Omental fat pad (tissue), 4 donors: ENCODE measurements at places on chromosomes 4 and X.

- no peak for DNase-seq
Observed at GRCh38 chrX:17741123-17741511, 3.8 kb downstream of the SCML1 start.

DNA sequence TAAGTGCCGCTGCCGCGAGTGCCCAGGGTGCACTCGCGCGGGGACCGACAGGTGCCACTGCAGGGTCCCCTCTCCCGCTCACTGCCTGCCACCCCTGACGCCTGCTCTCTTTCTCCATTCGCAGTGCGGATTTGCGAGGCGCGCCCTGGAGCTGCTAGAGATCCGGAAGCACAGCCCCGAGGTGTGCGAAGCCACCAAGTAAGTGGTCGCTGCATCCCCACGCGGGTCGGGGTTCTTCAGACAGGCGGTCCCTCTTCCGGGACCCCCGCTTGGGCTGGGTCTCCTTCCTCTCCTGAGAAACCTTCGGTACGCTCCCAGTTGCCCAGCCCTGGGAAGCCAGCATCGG is 547 bp downstream of the GUCY1A1 start:
- DNase-seq, result no peak

DNA sequence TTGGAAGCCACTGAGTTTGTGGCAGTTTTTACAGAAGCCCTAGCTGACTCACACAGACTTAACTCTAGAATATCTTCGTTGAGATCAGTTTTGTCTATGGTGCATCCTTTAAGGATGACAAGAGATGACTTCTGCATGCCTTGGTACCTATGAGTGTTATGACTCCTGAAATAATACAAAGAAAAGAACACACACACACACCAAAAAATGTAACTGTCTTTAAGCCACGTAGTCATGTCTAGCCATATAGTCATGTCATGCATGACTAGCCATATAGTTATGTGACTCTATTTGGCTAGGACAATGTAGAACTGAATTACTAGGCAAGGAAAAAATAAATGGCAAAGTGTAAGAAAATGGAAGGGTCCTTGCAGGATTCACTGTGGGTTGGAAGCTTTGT is 447.8 kb downstream of the NLGN4X start:
- no peak for DNase-seq

DNA sequence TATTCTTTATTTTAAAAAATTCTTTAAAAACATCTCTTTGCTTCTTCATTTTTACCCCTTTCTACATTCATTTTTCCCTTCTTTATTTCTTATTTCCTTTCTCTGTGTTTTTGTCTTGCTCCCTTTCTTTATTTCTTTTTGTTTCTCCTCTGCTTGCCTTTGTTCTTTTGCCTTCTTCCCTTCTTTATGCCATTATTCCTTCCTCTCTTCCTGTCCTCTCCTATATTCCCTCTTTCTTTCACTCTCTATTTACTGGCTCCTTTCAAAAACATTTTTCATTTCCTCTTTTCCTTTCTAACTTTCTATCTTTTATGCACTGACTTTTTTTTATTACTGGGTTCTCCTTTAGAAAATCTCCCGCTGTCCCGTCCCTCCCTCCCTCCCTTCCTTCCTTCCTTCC is 102.2 kb downstream of the RBMX2 start:
- no peak for DNase-seq

GRCh38 chrX:69027181-69028005 is 137.9 kb downstream of the PJA1 start:
- peak; percentile 23 for DNase-seq

DNA sequence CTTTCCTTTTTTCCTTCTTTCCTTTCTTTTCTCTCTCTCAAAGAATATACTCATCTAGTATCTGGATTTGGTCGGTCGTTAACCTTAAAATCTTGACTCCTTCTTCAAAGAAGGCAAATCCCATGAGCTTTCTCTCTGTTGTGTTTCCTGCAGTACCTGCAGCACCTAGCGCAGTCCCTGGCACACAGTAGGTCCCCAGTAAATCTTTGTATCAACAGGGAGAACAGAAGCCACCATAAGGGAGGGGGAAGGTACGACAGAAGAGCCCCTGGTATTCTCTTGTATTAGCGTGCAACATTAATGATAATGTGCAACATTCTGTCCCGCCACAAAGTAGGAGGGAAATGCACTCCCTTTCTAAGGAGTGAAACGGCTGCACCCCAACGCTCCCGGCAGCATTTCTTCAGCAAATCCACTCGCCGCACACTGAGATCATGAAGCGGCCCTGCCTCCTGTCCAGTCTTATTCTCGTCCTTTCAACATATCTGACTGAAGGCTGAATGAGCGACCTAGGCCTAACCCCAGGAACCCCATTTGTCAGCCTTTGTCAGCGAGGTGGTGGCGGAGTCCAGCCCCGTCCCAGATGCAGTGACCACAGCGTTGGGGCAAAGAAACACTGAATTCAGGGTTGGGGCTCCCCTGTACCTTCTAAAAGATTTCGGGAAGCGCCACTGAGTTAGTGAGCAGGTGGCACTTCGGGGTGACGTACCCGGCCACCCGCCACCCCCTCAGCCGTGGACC is 133.7 kb downstream of the AMELX start:
- DNase-seq, result no peak

DNA sequence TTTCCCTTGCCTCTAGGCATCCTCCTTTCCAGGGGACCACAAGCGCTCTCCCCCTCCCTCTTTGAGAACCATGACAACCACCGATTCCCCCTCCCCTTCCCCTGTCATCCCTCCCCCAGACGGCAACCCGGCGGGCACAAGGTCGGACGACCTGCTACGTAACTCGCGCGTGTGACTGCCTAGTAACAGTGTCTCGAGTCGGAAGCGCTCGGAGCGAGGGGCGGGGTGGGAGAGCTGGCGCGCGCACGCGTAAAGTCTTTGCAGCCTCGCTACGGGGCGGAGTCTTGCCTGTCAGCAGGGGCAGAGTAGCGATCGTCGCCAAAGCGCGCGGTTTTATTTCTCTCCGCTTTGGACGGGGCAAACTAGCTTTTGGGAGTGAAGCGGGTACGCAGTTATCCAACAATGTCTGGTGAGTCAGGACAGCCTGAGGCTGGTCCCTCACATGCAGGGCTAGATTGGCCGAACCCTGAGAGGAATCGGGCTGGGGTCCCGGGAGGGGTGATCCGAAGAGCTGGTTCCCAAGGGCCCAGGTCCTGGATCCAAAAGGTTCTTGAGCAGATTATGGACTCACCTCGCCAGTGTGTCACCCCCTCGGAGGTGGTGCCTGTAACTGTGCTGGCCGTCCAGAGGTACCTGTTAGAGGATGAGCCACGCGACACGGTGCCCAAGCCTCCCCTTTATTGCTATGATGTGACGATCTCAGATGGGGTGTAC is at the start of gene RADX:
Gene RADX (plus strand): TSS at position 300 of the 714 bp plus-strand sequence. CDS start 103 bp downstream, at position 403.
- DNase-seq, result no peak

GRCh38 chrX:48617542-48618340 is 20.4 kb downstream of the WDR13 start:
- no peak for DNase-seq

DNA sequence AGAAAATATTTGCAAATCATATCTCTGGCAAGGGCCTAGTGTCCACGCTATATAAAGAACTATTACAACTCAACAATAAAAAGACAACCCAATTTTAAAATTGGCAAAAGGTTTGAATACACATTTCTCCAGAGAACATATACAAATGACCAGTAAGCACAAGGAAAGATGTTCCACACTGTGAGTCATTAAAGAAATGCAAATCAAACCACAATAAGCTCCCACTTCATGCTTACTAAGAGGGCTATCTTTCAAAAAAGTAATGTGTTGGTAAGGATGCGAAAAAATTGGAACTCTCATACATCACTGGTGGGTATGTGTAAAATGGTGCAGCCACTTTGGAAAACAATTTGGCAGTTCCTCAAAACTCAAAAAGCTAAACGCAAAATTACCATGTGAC is 884.0 kb upstream of the INTU start:
- DNase-seq, result no peak

DNA sequence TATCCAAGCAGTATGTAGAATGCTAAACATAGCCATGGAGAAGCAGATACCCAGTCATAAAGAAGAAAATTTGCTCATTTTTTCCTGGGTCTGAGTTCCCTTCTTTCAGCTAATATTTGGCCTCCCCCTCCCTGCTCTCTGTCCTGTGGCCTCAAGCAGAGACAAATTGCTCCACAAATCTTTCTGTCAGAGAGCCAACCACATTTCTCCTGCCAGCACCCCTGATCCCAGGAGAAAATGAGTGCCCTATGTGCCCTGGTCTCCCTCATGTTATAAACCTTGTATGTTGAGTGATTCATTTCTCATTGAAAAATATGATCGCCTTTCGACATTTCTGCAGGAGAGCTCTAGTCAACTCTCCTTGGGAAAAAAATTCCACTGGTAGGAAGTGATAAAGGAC is 82.0 kb downstream of the TMEM156 start:
- DNase-seq, result no peak

GRCh38 chrX:133454491-133454914 is 39.2 kb upstream of the GPC4 start:
- no peak for DNase-seq

DNA sequence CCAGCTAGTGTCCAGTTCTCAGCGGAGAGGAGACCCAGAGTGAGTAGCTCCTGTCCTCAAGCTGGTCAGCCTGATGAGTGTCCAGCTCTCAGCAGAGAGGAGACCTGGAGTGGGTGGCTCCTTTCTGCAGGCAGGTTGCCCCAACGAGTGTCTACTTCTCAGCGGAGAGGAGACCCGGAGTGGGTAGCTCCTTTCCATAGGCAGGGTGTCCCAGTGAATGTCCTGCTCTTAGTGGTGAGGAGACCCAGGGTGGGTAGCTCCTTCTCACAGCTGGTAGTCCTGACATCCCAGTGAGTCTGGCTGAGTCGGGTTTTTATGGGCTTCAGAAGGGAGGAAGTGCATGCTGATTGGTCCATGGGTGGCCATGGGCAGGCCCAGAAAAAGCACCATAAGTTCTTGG is 55.7 kb upstream of the NUDT6 start:
- DNase-seq, result no peak

GRCh38 chr4:3701736-3702560 is 64.2 kb upstream of the ADRA2C start:
- no peak for DNase-seq

GRCh38 chrX:68686097-68686977 is 38.9 kb downstream of the STARD8 start:
- no peak for DNase-seq

GRCh38 chr4:53013873-53014775 is 152.0 kb downstream of the RASL11B start:
- DNase-seq, result no peak

- DNase-seq, result no peak
Observed at GRCh38 chr4:145825255-145825654, 113.4 kb downstream of the ZNF827 start.

DNA sequence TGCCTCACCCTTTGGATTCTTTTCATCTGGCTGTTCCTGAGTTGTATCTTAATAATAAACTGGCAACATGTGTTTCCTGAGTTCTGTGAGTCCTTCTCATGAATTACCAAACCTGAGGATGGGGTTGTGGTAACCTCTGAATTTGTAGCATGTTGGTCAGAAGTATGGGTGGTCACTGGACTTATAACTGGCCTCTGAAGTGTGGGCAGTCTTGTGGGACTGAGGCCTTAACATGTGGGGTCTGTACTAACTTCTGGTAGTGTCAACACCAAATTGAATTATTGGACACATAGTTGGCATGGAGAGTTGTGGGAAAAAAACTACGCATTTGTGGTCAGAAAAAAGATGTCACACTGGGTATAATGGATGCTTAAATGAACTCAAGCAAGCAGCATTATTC is 45.0 kb upstream of the TNIP3 start:
- no peak for DNase-seq

DNA sequence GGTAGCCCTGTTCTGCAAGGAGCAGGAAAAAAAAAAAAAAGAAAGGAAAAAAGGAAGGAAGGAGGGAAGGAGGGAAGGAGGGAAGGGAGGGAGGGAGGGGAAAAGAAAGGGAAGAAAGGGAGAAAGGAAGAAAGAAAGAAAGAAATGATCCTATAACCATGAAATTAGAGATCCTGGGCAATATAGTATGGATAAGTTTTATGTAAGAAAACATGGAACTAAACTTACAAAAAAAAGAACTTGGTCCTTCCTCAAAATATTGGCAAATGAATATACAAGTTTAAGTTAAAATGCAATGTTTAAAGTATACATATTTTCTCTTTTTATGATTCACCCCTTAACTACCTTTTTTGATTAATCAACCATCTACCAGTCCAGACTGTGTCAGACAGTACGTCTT is 18.9 kb downstream of the BBS7 start:
- no peak for DNase-seq

DNA sequence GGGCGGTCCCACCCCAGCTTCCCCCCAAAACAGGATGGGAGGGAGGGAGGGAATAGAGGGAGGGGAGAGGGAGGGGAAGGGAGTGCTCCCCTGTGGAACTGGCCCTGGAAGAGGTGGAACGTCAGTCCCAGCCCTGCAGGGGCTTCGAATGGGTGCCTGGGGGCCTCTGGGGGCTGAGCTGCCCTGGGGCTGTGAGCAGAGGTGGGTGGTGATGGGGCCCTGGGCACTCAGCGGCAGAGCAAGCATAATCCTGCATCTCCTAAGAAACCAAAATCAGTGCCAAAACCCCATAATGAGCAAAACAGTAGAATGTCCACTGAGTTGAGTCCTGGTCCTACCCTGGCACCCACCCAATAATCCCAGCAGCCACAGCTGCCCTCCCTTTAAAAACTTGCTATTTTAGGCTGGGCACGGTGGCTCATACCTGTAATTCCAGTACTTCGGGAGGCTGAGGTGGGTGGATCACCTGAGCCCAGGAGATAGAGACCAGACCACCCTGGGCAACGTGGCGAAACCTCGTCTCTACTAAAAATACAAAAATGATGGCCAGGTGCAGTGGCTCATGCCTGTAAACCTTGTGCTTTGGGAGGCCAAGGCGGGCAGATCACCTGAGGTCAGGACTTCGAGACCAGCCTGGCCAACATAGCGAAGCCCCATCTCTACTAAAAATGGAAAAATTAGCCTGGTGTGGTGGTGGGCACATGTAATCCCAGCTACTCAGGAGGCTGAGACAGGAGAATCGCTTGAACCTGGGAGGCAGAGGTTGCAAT is 11.1 kb downstream of the DOK7 start:
- no peak for DNase-seq

DNA sequence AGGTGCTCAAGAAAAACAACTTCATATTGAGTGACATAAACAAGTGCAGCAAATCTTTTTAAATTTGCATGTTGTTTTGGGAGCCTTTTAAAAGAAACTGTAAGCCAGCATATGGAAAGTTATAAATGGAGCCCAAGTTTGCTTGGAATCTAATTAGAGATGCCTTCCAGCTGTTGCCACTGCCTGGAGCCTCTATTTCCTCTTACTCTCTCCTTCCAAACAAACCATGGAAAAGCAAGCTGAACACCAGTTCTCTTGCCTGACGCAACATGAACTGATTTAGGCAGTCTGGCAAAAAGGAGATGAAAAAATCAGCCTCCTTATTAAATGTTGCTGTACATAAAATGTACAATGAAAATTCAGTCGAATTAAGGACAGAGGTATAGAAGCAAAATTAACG is 21.5 kb downstream of the ARSJ start:
- no peak for DNase-seq

DNA sequence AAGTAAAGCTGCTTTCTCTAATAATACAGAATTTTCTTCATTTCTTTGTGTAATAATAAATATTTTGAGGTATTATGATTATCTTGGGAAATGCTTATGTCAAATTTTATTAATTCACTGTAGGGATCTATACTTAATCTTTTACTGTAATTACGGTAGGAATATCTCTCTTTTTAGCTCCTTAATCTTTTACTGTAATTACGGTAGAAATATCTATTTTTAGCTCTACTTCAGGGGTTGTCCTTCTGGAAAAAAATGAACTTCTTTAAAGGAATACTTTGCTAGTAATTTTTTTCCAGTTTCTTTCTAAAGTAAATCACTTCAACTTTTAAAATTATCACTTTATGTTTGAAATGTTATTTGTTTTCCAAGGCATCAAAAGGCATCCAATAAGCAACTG is 2229.4 kb upstream of the AGA start:
- no peak for DNase-seq

GRCh38 chr4:113835005-113835404 is 73.5 kb upstream of the CAMK2D start:
- no peak for DNase-seq
